ENCODE measurements at places on chromosomes 1 and 21. TPM values are rescaled to one million over a fixed set of nuclear protein-coding genes. Genes with fewer than 3 reads are reported as not detected.

GRCh38 chr1:235758931-235759330 lies 107.8 kb downstream of the LYST start:
- no peak for DNase-seq

GRCh38 chr1:116544588-116545358 lies 26.1 kb downstream of the CD58 start:
- DNase-seq, result no peak

DNA sequence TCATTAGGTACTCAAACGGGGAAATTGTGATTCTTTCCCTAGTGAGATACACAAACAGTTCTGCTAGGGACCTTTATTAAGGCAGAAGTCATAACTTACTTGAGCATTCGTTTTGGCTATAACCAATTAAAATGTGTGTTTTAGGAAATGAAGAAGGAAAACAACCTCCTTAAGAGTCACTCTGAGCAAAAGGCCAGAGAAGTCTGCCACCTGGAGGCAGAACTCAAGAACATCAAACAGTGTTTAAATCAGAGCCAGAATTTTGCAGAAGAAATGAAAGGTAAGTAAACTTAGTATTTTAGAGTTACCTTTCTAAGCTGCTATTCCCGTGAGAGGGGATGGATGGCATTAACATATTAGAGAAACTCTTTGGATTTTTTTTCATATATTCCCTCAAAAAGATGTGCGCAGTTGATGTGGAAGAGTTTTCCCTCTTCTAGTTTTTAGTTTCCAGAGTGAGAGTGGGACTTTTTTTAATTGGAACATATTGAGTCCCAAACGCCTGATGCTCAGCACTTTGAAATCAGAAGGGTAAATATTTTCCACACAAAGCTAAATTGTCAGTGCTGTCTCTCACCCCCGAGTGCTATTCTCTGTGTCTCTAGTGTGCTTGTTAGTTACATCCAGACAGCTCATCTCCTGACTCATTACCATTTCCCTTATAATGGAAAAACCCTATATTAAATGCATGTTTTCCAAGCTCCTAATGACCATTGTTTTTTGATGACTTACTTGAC lies 34.9 kb downstream of the CENPF start:
- peak; percentile 22 for DNase-seq

DNA sequence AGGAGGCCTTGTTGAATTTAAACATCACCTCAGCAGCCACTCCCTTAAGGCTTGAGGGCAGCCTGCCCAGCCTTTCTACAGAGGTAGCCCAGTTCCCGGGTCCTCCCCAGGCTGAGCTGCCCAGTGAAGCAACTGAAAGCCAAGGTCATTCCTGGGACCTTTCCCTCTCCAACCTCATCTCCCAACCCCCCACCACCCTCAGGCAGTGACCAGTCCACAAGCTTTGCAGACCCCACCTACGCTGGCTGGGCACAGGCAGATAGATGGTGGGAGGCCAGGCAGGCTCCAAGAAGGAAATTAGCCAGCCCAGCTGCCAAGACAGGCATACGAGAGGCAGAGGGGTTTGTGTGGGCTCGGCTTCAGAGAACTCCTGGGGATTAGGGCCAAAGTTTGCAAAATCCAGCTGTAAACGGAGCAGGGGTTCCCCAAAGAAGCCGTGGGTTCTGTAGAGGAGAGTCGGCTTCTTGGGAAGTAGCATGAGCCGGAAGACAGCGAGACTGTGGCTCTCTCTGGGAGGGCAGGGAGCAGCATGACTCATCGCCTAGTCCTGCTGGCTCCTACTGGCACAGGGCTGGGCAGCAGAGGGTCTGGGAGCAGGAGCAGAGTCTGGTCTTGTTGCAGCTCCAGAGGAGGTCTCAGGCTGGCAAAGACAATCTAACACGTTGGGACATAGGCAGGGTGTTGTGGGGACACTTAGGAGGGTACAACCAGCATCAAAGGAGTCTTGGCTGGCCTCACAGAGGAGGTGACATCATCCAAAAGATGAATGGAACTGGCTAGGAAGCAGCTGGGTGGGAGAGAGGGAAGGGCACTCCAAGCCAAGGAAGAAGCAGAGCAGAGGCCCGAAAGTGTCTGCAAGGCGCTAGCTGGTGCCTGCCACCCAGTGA lies 2.8 kb upstream of the ZC3H12A start:
- no peak for DNase-seq

- DNase-seq, result no peak
These were observed 585.6 kb downstream of the PTBP2 start for GRCh38 chr1:97307151-97307550.

- no peak for DNase-seq
These were observed 415.5 kb downstream of the DPYD start for GRCh38 chr1:97505289-97505688.

GRCh38 chr1:209567698-209568175 lies 15.8 kb upstream of the CAMK1G start:
- DNase-seq, result no peak

GRCh38 chr1:112337028-112337531 lies 58.9 kb upstream of the CTTNBP2NL start:
- no peak for DNase-seq

DNA sequence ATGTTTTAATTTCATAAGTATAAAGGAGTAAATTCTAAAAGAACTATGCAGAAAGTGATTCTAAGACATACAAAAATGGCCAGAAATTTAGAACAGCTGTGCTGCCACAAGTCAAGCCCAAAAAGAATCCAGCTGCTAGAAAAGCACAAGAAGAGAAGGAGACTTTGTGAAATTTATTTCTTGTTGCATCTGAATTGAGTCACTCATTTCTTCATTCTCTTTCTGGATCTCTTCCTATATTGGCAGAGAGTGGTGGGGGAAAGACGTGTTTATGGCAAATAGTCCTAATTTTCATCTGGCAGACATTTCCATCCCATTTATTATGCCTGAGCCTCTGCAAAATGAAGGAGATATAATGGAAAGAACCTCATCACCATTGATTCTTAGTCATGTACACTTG lies 139.6 kb upstream of the CTTNBP2NL start:
- peak; percentile 8 for DNase-seq

- DNase-seq, result no peak
These were observed 9.6 kb downstream of the ZNF648 start for GRCh38 chr1:182051938-182052337.

Gene EPHA2
- polyA plus RNA-seq, result 19.9 TPM

All from renal pelvis (tissue), 12 donors.